Endothelial cell of umbilical vein (primary cell): ENCODE measurements at places on chromosomes 16 and 17.

- DNase-seq: no peak
Measured at GRCh38 chr16:61364990-61365389, 671.2 kb downstream of the CDH8 start.

- no peak for DNase-seq
Measured at GRCh38 chr17:81305051-81305630, 10.0 kb upstream of the SLC38A10 start.

DNA sequence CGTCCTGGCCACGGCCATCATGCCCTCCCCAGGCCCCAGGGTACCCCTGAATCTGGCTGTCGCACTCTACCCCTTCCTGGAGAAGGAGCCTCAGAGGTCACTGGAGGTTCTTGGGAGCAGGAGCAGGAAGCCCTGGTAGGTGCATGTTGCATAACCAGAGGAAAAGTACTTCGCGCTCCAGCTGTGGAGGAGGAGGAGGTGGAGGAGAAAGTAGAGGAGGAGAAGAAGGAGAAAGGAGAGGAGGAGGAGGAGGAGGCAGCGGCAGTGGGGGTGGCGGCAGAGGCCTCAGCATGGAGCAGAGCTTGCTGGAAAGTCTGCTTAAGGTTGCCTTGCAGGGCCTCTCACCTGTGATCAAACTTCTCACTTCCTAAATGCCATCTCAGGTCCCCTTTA is 61.8 kb downstream of the BAIAP2 start:
- no peak for DNase-seq

DNA sequence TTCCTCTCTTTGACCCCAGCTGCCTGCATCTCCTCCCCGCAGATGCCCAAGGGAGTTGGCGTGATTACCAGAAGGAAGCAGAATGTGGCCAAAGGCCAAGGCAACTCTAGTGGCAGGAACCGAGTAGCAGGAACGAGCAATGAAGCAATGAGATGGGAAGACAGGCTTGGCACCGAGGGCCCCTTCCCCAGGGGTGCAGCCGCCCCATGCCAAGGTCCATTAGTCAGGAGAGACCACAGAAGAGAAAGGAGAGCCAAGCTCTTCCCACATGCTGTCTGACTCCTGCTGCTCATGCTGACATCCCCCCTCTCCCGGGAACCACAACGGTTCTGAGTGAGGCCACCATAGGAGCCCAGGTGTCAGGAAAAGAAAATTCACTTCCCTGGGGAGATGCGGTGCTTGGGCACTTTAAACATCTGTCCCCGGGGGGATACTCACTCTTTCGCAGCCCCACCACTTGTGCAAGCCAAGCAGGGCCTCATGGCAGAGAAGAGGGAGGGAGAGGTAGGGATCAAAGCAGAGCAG is 67.4 kb downstream of the MYO18A start:
- no peak for DNase-seq

GRCh38 chr17:78390241-78391050 is 12.0 kb downstream of the PGS1 start:
- no peak for DNase-seq

- DNase-seq: no peak
Measured at GRCh38 chr17:74182041-74182723, 21.3 kb upstream of the RPL38 start.

DNA sequence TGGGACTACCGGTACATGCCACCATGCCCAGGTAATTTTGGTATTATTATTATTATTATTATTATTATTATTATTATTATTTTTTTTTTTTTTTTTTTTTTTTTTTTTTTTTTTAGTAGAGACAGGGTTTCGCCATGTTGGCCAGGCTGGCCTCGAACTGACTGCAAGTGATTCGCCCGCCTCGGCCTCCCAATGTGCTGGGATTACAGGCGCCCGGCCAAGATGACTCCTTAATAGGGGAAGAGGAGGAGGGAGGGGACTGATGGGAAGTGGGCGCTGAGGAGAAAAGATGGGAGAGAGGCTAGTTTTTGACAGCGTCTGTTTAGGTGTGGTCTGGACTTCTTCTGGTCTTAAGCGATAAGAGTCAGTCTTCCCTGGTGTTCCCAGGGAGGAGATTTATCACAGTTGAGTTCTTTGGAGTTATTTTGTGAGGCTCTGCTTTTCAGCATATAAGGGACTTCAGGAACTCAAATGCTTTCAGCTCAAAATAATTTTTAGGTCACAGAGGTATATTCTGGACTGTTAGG is 34.4 kb upstream of the SLC5A10 start:
- no peak for DNase-seq

DNA sequence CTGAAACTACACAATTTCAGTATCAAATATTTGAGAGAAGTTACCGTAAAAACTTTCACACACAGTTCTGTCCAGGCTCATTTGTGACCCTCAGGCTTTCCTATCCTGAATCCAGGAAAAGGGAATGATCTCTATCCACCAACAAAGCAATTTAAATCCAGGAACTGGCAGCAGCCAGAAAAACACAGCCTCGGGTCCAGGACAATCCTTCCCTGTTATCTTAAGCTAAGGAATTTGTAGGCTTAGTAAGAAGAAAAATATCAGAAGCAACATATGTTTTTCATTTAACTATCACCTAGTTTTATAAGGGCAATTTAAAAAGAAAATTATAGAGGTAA is 47.1 kb downstream of the TEX2 start:
- DNase-seq: peak; percentile 76

- DNase-seq: no peak
Measured at GRCh38 chr16:774086-775001, 13.8 kb downstream of the MSLN start.

- DNase-seq: peak; percentile 59
Measured at GRCh38 chr16:3637371-3637923, 17.0 kb upstream of the DNASE1 start.

GRCh38 chr17:82977606-82978005 is 101.8 kb upstream of the METRNL start:
- DNase-seq: no peak

DNA sequence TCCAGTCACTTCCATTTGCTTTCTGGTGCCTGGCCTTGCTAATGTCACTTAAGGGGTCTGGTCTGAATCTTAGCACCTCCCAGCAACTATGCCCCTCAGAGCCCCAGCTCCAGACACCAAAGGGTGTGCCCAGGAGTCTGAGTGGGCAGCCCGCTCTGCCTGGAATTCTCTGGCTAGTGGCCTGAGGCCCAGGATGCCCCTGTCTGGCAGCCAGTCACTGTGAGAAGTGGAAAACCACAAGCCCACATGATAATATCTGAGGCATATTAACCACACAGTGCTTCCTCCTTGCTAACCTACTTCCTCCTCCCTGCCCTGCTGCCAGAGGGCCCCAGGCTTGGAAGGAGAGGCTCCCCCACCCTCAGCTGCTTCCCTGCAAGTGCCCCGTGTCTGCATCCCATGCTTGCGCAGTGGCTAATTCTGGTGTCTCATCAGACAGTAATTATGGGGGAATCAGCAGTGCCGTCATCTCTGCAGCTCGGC is 14.0 kb downstream of the SRCIN1 start:
- DNase-seq: no peak

- DNase-seq: peak; percentile 97
Measured at GRCh38 chr17:4263282-4264215, at the start of gene ANKFY1. TSS of gene ANKFY1 (minus strand) at chr17:4263979. CDS start at chr17:4263941, 38 bp downstream.
